ENCODE measurements at places on chromosomes 2 and 18.

GRCh38 chr18:74066018-74066417 is 81.6 kb downstream of the FBXO15 start:
- no peak for DNase-seq

DNA sequence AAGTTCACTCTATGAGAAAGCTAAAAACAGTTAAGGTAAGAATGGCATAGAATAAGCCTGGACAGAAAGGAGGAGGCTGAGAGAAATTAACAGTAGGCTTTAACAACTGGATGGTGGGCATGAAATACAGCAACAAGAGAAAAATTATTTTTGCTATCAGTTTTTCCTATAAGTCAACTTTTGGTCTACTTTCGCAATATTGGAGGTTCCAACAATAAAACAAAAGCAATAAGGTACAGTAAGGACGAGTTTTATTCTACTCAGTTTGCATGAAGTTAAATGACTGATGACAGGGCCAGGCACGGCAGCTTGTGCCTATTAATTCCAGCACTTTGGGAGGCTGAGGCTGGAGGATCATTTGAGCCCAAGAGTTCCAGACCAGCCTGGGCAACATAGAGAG is 17.3 kb downstream of the RAB1A start:
- no peak for DNase-seq

- no peak for DNase-seq
Observed at GRCh38 chr2:144989579-144990270, 469.8 kb upstream of the ZEB2 start.

- DNase-seq, result no peak
Observed at GRCh38 chr2:143608758-143609157, 479.5 kb downstream of the ARHGAP15 start.

GRCh38 chr2:67948057-67948456 is 114.7 kb downstream of the C1D start:
- no peak for DNase-seq

DNA sequence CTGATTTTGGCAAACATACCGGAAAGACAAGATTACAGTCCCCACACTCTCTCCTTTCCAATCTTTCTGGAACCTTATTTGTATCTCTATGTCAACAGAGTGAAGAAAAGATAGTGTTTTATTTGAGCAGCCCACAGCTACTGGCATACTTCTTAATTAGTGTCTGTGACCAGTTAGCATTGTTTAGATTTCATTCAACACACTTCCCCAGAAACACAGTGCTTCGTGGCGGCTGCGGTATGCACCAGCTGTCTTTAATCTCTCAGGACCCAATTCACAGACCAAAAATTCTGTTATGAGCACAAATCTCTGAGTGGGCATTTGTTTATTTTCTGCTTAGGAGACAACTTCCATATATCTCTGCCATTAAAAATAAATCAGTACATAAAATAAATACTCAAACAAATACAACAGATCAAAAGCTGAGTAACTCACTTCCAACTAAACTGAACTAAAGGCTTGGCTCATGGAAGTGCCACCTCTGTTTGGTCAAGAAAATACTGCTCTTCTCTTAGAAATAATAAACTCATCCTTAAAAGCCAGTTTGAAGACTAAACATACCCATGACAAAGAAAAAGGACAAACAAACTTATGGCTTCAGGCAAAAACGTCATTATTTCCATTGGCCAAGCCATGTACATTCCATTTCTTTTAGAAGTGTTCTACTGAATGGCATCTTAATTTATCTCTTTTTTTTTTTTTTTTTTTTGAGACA is 392.4 kb downstream of the TXNL1 start:
- DNase-seq, result peak; percentile 61

GRCh38 chr2:11967946-11968465 is 221.6 kb downstream of the LPIN1 start:
- DNase-seq, result peak; percentile 36

DNA sequence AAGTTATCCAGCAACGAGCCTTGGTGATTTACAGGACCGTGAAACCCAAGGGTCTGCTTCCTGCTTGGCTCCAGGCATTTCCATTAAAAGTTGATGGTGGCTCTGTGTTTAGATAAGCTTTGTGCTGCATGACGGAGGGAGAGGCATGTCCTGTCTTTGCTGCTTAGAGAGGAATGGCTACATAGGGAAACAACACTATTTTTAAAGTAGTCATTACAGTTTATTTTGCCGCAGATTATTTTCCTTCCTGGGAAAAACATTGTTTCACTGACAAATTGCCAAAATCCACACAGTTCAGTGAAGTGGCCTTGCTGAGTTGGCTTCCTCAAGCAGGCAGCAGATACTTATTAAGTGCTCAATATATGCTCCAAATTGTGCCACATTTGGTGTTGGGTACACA is 98.5 kb downstream of the THSD7B start:
- DNase-seq, result no peak

DNA sequence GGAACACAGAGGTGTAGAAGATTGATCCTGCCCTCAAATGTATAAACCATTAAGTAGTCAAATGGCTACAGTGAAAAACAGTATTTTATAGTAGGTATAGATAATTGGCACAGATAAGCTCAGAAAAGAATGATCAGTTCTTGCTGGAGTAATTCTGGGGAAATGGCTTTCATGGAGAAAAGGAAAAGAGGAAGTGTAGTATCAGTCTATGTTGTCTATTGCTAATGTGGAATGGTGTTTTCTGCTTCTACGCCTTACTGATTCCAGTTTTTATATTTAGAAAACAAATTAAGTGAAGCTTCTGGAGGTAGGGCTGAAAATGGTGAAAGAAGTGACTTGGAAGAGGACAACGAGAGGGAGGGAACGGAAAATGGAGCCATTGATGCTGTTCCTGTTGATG is 22.2 kb downstream of the ZC3H15 start:
- no peak for DNase-seq

- DNase-seq, result no peak
Observed at GRCh38 chr2:64941801-64942200, 47.4 kb upstream of the SLC1A4 start.

GRCh38 chr2:85433511-85434089 is 15.1 kb downstream of the SH2D6 start:
- DNase-seq, result peak; percentile 84

- DNase-seq, result no peak
Observed at GRCh38 chr2:85578243-85579180, 1.1 kb downstream of the VAMP8 start.

GRCh38 chr2:155815851-155816250 is 516.7 kb downstream of the NR4A2 start:
- peak; percentile 6 for DNase-seq

GRCh38 chr2:121273116-121273515 is 11.9 kb downstream of the TFCP2L1 start:
- DNase-seq, result no peak

- no peak for DNase-seq
Observed at GRCh38 chr2:230131366-230131765, 62.6 kb upstream of the SLC16A14 start.

- peak; percentile 89 for DNase-seq
Observed at GRCh38 chr2:223760838-223761502, 76.4 kb downstream of the AP1S3 start.

DNA sequence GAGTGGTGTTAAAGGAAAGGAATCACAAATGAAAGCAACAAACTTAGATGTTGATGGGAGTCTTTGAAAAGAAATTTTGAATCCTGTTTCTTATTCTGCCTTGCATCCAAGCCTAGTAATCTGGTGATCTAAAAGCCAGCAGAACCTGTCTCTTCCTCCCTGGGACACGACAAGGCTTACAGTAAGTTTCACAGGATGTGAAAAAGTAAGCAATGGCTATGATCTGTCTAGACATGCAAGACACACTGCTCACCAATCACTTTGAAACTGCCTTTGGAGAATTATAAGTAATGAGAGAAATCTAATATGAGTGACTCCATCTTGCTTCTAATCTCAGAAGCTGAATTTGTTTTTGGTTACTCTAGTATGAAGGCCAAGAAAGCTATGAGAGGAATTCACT is 103.7 kb downstream of the KCNH7 start:
- no peak for DNase-seq

- DNase-seq, result no peak
Observed at GRCh38 chr2:151899156-151899555, 70.9 kb upstream of the ARL5A start.

- DNase-seq, result no peak
Observed at GRCh38 chr18:69944436-69944835, 3.2 kb downstream of the CD226 start.

DNA sequence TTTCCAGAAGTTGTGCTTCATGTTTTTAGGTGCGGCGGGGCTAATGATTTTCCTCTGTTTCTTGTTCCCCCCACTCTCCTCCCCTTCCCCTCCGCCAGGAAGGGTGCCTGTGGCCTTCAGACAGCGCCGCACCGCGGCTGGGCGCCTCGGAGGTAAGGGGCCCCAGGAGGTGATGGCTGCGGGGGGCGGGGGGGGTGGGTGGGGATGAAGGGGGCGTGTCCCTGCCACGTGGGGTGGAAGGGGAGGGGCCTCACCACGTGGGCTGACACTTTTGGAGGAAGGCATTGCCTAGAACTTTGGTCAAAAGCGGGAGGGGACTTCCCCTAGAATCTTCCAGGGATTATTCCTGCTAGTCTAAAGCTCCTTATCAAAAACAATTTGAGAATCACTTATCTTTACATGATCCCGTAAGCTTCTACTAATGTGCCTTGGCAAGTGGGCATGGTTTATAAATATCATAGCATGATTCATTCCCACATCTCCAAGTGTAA is 83.1 kb downstream of the FAM210A start:
- no peak for DNase-seq

DNA sequence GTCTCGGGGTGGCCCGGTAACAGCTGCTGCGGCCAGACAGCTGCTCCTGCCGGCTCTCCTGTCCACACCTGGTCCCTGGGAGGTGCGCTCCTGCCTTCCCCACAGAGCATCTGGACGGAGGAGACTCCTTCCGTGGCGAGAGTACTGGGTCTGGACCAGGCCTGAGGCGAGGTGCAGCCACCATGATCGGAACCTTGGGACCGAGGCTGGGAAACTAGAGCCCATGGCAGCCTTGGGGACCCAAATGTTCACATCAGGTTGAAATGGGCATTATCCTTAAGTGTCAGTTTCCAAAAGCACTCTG is 628 bp downstream of the GIGYF2 start:
- DNase-seq, result no peak

DNA sequence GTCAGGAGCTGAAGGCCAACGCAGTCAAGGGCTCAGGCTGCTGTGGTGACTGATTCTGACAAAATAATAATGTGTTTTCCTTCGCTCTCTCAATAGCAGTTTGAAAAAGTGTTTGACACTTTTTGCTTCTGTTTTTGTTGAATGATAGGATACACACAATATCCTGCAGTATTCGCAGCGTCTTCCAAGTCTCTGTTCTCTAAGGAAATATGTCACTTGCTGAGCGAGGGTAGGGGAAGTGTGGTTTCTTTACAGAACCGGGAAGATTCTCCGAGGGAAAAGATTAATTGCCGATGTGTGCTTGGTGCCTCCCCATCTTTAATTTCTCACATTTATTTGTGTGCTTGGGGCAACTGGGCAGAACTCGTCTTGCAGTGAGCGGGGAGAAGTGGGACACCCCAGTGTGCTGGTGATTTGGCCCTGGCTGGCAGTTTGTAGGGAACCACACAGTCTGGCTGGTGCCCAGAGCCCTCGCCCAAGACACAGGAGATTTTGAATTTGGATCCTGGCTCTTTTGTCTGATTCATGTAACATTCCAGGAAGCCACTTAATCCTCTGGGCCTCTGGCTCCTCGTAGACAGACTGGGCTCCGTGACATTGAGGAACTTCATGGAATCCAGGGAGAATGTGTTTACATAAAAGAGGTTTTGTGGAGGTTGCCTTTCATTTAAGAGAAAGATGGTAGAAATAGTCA is 169.4 kb downstream of the LDLRAD4 start:
- DNase-seq, result peak; percentile 8

GRCh38 chr2:159933040-159933726 is 129.2 kb downstream of the PLA2R1 start:
- DNase-seq, result no peak

DNA sequence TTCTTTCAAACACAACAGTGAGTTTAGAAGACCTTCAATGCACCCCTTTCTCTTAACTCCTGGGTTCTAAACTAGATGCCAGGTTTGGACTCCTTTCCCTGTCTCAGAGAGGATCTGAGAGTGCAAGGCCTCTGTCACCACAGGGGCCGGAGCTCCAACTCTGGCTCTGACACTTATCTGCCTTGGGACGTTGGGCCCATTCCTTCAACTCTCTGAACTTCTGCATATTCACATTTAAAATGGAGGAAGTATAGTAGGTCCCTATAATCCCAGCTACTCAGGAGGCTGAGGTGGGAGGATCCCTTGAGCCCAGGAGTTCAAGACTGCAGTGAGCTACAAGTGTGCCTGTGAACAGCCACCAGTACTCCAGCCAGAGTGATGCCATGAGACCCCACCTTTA is 44.1 kb upstream of the ZFP36L2 start:
- no peak for DNase-seq

DNA sequence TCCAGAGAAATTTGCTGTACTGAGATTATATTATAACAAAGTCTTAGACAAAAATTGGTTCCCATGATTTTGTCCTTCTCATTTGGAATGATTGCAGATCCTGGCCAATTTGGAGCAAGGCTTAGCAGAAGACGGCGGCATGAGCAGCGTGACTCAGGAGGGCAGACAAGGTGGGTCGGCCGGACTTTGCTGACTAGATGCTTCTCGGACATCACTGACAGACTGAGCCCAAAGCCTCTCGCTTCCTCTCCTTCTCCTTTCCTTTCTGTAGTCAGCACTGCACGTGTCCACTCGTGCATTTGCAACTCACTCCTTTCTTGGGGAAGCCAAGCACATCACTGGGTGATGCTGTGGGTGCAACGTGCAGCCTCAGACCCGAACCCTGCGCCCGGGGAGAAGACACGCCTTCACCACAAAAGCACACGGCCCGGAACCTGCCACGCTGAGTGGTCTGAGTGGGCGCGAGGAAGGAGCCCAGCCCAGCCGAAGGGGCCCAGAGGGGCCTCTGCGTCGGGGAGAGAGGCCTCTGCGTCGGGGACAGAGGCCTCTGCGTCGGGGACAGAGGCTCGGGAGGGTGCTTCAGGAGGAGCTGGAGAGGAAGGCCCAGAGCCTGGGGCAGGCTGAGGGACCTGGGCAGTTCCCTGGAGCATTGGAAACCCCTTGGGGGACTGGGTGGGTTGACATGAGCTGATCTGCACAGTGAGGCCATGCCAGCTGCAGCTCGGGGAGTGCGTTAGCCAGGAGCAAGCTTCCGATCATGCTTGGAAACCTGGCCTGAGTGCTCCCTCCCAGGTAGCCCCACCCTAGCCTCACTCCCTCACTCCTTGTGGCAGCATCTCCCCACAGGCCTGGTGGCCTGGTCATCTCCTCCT is 61.6 kb downstream of the ADI1 start:
- DNase-seq, result no peak

GRCh38 chr18:845152-845819 is 33.2 kb upstream of the YES1 start:
- DNase-seq, result peak; percentile 79

DNA sequence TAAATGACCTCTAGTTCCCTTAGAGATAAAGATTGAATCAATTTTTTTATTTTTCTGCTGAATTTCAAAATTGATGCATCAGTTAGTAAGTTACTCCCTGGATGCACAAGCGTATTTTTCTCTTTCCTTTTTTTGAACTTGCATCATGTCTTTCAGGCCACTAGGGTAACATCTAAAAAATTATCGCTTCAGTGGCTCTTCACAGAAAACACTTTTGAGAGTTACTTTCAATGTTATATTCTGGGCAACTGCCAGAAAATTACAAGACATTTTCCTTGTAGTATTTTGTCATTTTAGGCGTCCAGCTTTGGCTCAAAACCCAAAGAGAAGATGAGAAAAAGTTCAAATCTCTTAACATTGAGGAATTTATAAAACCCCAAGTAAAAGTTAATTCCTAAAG is 59.8 kb downstream of the DSEL start:
- DNase-seq, result no peak

Measured in EL (cell line).